ENCODE measurements at places on chromosomes 5 and 9.

GRCh38 chr5:123802298-123802951, 290.4 kb downstream of the CSNK1G3 start:
- DNase-seq: no peak

- DNase-seq: no peak
Observed at GRCh38 chr9:99516657-99517049, 294.6 kb downstream of the SEC61B start.

DNA sequence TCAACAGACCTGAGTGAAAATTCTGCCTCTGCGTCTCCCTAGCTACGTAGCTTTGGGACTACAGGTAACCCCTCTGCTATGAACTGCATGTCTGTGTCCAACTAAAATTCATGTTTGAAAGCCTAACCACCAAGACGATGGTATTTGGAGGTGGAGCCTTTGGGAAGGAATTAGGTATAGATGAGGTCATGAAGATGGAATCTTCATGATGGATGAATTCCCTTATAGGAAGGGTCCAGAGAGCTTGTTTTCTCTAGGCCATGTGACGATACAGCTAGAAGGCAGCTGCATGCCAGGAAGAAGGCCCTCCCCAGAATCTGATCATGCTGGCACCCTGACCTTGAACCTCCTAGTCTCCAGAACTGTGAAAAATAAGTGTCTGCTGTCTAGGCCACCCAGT, 296.4 kb downstream of the SLIT3 start:
- no peak for DNase-seq

GRCh38 chr9:94081435-94081834, 2.8 kb upstream of the PTPDC1 start:
- DNase-seq: no peak

Measured in stimulated activated CD4-positive, alpha-beta T cell treated with anti-CD3 and anti-CD28 coated beads, Interleukin-1b, Interleukin-23, amount 100 ng/mL, for 1 hour (primary cell).